ENCODE measurements at places on chromosomes 11 and 22. TPM values are rescaled to one million over a fixed set of nuclear protein-coding genes. Genes with fewer than 3 reads are reported as not detected.

The ARHGAP8 gene
- 7.7 TPM for total RNA-seq

The MYBPC3 gene
- total RNA-seq, result not detected

DNA sequence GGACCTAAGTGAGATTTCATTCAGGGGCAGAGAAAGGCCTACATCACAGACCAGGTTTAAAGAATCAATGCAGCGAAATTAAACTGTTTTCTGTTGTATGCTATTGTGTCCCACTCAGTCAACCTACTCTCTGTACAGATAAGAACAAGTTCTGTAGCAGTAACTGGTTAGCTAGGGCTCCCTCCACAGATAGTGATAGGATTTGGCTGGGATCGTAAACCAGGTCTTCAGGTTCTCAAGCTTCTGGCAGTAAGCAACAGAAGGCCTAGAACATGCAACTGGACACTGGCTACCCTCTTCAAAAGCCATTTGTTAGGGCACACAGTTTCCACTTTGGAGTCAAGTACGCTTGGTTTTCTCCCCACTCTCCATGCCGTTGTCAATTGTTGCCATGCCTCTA, 69.2 kb downstream of the GDPD4 start:
- no peak for DNase-seq

The HEPHL1 gene
- total RNA-seq, result not detected

The GGT1 gene
- total RNA-seq, result 396 TPM

DNA sequence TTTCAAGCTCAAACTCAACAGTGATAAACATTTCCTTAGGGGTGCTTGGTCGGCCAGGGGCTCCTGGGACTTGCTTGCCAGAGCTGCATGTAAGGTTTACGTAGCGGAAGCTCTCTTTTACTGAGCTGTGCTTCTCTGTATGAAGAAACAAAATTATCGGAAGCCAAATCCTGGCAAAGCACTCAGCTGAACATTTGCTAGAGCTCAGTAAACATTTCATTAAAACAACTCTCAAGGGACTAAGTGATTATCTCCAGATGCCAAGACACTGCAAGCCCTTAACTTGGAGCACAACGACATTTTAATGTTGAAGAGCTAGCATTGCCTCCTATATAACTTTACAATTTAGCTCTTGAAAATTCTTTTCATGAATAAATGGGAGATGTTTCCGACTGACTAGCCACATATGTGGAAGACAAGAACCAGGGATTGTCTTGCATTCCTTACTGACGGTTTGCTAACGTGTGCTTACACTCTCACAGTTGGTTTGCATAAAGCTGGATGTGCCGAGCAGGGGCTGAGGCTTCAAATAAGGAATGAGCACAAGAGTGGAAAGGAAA, 43.4 kb downstream of the SCUBE2 start:
- DNase-seq, result no peak

The WEE1 gene
- 80.6 TPM for total RNA-seq

DNA sequence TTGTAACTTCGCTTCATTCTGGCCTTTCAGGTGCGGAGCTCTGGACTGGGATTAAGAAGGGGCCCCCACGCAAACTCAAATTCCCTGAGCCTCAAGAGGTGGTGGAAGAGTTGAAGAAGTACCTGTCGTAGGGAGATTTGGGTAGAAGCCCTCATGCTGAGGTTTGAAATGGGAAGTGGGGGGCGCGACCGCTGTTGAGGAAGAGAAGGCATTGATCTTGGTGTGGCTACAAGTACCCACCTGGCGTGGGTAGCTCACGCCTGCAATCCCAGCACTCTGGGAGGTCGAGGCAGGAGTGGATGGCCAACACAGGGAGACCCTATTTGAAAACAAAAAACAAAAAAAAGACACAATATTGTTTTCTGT, 779 bp downstream of the SELENOH start:
- DNase-seq, result no peak

GRCh38 chr11:108025387-108026080, 16.8 kb downstream of the CUL5 start:
- no peak for DNase-seq

- DNase-seq, result no peak
Observed at GRCh38 chr11:123429913-123430720, at the start of gene GRAMD1B. Gene GRAMD1B (plus strand): TSS chr11:123430269. CDS start chr11:123430793, 524 bp downstream.

- DNase-seq, result no peak
Observed at GRCh38 chr11:96124155-96124554, 200.2 kb upstream of the MTMR2 start.

The NAALADL1 gene
- total RNA-seq, result not detected

The EXPH5 gene
- 2.0 TPM for total RNA-seq

The NXPE2 gene
- not detected for total RNA-seq

GRCh38 chr11:115194802-115195110, 309.5 kb downstream of the CADM1 start:
- no peak for DNase-seq

DNA sequence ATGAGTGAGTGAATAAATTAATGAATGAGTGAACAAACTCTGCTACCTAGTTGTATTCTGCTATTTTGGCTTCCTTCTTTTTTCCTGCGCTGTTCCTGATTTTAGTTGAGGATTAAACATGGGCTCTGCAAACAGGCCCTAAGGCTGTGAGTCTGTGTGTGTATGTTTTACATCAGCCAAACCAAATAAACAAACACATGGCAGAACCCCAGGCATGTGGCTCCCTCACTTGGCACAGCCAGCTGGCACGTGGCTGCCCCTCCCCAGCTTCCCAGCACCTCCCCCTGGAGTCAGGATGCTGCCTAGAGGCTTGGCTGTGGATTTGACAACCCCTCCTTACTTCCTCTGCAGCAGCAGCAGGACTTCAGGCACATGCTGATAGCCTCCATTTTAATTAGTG, 593.2 kb downstream of the INSC start:
- peak; percentile 75 for DNase-seq

The DERL3 gene
- 8.9 TPM for total RNA-seq

The OR52H1 gene
- total RNA-seq, result not detected

The GTSE1 gene
- 27.6 TPM for total RNA-seq

DNA sequence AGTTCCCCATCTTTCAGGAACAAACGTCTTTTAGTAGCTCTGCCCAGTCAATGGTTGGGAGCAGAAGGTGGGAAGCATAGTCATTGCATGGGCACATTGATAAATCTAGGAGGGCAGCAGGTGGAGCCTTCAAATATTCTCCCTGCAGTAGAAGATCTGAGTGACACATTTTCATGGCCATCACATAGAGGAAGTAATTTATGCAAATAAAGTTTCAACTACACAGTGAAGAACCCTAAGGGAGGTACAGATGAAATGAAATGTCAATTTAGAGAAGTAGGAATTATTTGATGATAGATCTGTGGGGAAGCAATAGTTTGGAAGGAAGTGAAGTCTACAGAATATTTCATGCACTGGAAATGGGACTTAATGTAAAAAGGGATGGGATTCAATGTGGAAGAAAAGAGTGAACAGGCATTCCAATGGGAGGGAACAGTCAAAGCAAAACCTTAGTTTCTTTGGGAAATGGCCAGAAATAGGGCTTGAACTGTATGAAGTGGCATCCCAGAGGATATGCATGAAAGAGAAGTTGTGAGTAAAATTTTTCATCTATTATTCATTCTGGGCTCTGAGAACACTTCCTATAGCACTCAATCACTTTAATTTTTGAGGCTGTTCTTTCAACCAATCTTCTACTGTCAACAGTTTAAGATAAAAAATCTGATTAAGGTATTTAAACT, 256.2 kb upstream of the LUZP2 start:
- no peak for DNase-seq

The SMCO4 gene
- total RNA-seq, result 76.2 TPM

The PGA5 gene
- total RNA-seq, result not detected

DNA sequence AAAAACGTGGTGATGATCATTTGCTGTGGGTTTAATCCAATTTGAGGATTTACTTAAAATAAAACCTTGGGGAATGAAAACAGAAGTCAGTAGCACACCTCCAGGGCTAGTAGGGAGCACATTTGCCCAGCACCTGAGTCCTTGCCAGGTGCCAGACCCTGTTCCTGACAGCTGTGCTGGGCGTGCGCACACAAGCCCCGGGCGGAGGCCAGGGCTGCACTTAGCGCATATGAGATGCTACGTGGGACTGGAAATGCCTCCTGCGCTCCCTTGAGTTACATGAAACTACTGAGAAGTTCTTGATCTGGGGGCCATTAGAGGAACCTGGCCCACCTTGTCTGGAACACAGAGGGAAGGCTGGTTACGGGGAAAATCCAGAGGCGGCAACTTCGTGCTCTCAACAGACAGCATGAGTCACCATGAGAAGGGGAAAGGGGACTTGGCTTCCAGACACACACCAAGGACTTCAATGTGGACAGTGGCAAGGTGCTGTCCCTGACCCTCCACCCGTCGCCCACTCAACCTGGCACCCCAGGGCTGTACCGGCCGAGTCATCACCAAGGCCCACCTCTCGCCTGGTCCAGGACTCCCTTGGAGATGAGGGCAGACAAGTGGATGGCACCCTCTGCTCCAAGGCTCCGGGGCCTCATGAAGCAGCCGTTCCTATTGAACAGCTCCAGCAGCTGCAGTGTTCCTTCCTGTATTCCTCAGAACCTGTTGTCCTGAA, 1468.6 kb downstream of the BRD1 start:
- no peak for DNase-seq

The ST13 gene
- total RNA-seq, result 304 TPM

DNA sequence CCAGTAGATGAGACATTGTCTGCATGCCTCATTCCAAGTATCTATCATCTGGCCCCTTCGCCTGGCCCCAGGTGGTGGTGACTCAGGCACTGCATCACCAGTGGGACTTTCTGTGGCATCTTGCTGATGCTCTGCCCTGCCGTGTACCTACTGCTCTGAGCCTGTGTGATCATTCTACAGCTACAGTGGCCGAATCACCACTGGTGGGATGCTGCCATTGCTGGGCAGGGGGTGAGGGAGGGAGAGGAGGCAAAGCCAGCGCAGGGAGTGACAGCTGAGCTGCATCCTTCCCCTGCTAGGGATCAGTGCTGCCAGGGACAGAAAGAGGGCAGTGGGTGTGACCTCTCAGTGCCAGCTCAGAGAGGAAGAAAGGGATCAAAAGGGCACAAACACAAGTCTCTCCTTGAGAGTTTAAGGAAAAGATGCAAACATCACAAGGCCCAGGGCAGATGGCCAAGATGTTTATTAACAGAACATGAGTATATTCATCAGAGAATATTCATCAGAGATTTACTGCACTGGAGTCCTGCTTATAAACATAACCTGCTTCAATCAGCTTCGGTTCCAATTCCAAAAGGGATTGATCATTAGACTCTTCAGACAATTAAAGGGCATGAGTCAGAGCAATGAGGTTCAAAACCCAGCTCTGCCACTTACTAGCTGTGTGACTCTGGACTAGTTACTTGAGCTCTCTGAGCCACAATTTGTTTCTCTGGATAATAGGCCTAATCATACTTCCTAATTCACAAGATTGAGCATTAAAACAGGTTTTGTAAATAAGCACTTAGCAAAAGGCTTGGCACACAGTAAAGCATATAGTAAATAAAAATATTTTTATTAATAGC, 109.8 kb downstream of the NAT10 start:
- peak; percentile 88 for DNase-seq

- DNase-seq, result peak; percentile 80
Observed at GRCh38 chr11:115226556-115226955, 277.7 kb downstream of the CADM1 start.

GRCh38 chr22:26555478-26555877, 34.5 kb downstream of the TPST2 start:
- no peak for DNase-seq

The MYRF gene
- 7.4 TPM for total RNA-seq

GRCh38 chr11:23611726-23612125, 751.5 kb upstream of the CCDC179 start:
- DNase-seq, result no peak

- DNase-seq, result no peak
Observed at GRCh38 chr22:25069758-25070481, 117.4 kb downstream of the KIAA1671 start.

DNA sequence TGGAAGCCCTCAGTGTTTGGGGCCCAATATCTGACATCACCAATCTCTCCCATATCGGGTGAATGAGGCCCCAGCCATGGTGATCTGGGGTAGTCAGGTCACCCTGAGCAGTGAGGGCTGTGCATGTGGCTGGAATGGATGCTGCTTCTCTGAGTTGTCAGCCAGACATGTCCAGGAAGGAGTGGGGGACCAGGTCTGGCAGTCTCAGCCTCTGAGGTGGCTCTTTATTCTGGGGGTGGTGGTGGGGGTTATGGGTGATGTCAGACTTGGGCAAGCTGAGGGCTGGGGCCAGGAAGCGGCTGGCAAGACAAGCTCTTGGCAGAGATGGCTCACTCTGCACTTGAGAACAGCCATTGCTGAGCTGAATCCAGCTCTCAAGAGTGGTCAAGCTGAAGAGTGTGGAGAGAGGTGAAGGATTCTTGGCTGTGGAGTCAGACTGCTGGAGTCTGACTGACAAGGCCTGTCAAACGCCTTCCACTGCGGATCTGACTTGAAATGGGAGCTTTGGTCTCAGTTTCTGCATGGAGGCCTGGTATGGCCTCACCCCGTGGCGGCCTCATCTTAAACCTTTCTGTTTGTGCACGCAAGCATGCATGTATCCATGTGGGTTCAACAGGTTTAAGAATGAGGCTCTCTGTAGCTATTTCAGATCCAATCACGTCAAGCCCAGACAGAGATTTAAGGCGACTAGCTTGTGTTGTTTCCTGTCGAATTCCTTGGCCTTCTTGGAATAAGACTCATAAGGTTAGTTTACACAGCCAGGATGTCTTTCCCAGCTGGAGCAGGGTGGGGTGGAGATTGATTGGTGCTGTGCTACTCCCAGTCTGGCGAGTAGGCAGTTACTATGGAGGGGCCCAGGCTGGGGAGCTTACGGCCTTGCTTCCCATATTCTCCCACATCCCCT, 83.9 kb upstream of the TIMP3 start:
- DNase-seq, result no peak

GRCh38 chr11:60785136-60785535, at the start of gene MS4A10:
Gene MS4A10 (plus strand): TSS chr11:60785333. CDS start chr11:60790336, 5,003 bp downstream.
- no peak for DNase-seq

The HPX gene
- total RNA-seq, result not detected

GRCh38 chr11:106395716-106396349, 318.4 kb downstream of the AASDHPPT start:
- DNase-seq, result peak; percentile 50

- DNase-seq, result no peak
Observed at GRCh38 chr11:61742391-61742790, 10.0 kb upstream of the MYRF start.

DNA sequence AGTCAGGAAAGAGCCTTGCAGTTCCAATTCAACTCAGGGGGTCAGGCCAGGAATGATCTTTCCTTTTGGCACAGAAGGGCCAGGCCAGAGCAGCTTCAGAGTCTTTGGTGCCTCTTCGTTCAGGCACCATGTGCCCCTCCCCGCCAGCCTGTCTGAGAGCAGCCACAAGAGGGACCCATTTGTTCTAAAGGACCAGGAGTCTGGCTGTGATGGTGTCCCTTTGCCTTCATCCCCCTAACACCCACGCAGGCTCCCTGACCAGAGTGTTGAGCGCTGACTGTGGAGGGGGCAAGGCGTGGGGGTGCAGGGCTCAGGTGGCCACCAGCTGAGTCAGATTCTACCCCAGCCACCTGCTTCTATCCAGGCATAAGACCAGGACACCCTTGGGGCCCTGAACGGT, 156.4 kb downstream of the TTC17 start:
- no peak for DNase-seq

DNA sequence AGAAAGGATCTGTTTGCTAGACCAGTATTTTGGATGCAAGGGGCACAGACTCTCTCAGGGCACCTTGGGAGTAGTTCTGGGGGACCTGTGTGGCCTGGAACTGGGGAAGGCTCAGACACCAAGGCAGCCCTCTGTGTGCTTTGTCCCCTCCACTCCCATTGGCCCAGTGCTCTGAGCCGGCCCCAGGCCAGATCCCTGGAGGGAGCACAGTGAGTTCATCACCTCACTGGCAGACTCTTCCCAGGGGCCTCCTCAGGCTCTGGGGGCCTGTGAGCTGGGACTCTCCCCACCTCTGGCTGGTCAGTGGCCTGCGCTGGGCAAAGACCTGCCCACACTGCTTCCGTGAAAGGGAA, 51.7 kb downstream of the CHRDL2 start:
- no peak for DNase-seq
